HS-27A (cell line): ENCODE measurements at places on chromosomes 4 and X.

DNA sequence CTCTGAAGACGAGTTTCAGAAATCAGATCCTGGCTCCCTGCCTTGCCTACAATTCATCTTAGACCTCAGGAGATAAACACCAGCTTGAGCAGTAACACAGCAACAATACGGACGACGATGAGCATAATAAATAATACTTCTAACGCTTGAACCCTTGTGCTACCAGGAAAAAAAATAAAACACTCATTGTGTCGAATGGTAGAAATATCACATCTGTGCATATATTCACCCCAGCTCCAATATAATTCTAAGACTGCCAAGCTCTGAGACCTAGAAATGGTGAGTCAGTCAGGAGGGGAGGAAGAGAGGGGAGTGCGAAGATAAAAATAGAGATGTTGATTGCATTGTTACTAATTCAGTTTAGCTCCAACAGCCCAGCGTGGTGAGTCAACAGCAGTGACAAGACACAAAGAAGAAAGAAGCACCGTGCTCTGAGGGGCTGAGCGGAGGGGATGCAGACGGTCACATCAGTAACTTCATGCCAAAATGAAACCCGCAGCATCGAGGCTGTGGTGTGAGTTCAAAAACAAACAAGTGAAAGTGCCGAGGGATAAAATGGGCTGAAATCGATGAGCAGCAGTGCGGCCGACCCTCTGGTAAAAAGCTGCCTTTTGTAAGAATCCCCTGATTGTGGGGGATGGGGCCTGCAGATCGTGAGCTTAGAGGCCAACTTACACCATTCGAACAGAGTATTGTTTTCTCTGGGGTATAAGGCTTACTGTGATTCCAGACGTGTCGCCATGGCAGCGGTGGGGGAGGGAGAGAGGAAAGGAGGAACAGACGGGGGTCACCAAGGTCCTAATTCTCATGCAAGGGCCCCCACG is 150.4 kb downstream of the MGST2 start:
- no peak for DNase-seq

DNA sequence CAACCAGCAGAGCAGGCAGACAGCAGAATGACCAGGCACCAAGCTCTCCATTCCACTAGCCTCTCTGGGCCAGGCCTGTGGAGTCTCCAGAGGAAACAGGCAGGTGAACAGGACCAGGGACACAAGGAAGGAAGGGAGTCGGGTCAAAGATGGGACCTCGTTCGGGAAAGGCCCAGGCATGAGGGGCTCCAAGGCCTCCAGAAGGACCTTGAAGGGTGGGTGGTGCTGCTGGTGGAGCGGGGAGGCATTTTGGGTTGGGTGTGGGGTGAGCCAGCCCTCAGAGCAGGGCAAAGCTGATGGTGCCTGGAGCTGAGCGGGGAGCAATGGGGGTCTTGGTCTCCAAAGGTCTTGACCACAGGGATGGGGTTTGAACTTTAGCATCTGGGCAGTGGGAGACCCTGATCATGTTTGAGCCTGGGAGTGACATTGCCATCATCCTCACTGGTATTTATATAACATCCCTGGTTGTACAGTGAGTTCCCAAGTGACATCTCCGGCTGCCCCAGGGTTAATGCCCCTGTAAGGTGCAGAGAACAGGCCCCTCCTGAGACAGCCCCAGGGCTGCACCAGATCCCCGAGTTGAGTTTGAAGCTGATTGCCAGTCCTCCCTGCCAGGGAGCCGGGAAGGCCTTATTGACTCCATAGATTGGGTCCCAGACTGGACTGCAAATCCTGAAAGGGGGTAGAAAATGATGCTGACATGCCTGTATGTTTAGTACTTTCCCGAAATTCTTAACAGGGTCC is 52.7 kb downstream of the PSAPL1 start:
- DNase-seq: no peak

- DNase-seq: no peak
These were observed 11.2 kb upstream of the MORF4L2 start for GRCh38 chrX:103697687-103698086.

GRCh38 chrX:98897191-98897590 is 1512.9 kb downstream of the PCDH19 start:
- DNase-seq: no peak

GRCh38 chr4:141356963-141357335 is 136.3 kb downstream of the ZNF330 start:
- DNase-seq: no peak

GRCh38 chr4:17877661-17878060 is 66.9 kb downstream of the NCAPG start:
- no peak for DNase-seq

DNA sequence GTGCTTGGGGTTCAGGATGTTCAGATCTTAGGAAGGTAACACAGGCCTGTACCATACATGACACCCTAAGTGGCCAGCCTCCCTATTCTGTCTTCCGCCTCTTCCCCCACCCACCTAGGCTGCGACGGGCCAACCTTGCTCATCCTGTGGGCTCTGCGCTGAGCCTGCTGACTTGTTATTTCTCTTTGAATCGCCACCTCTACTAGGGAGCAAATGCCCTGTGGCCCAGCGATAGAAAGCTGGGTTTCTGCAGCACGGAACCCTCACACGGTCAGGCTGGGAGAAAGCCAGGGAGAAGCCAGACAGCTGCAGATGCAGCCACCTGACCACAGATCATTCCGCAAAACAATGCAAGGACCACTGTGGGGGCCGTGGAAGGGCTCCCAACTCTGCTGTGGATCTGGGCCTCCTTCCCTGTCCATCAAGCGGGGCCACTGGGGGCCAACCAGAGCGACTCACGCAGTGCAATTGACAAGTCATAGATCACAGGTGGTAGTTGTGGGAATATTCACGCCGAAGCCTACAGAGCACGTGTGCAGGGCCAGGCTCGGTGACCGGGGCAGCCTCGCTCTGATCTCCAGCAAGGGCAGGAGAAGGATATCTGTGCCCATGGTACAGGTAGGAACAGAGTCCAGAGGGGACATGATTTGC is 227.5 kb downstream of the AFAP1 start:
- no peak for DNase-seq

DNA sequence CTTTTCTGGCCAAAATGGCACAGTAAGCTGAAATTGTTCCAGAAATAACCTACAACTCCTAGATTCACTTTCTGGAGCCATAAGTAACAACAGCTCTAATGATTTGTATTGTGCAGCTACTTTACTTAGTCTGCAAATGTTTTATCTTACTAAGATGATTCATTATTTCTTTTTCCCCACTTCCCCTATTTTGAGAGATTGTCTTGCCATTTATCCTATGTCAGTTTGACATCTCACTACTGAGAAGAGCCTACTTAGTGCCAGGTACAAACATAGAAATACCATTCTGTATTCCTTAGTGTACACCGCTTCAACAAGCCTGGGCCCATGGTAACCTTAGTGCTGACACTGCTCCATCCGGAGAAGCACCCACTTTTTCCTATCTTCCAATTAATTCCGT is 13.8 kb upstream of the STK26 start:
- DNase-seq: no peak

DNA sequence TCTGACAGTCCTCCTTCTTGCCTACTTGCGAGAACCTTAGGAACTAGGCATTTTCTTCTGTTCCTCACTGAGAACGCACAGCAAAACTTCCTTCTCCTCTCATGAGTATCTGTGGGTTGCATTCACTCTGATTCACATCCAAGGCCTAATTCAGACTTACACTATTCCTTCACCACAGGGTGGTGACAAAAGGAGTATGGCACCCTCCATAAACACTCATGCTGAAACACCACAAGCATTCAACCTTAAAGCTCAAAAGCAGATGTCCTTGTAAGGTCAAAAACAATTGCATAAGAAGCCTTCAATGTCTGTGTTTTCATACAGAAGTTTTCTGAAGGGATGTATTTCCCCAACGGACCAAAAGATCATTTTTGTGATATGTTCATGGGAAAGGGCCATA is 147.3 kb downstream of the CORIN start:
- DNase-seq: no peak

DNA sequence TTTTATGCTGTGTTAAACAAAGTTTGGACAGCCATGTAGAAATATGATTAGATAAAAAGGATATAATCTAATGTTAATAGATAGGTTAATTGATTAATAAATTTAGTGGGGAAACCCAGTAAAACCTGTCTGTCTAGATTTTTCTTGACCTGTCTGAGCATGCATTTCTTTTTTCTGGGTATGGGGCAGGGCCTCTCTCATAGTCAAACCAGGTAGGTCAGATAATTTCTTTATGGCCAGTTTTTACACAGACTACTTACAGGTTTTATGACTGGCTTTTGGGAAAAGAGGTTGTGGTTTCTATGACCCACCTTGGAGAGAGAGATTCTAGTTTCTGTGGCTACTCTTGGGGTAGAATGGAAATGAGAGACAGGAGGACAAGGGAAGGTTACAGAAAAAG is 135.6 kb upstream of the EPHA5 start:
- DNase-seq: no peak
